Activated T-helper 9 cell treated with anti-CD3 and anti-CD28 coated beads, Interleukin-2, amount 50 U/mL, for 16 hours (primary cell): ENCODE measurements at places on chromosomes 6 and 20.

DNA sequence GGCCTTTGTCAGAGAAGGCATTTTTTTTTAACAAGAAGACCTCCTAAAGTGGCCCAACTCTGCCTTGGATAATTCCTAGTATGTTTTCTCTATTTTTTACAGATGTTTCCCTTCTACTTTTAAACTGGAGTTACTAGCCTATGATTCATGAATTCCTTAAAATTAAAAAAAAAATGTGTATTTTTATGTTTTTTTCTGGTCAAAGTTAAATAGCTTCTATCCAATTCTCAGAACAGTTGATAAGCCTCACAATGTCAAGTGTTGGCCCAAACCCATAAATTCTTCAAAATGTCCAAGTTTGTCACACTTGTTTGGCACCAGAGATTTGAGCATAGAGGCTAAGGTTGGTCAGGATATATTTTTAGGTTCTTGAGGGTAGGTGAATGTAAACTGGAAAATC lies 64.0 kb downstream of the JAG1 start:
- DNase-seq: no peak

GRCh38 chr6:12071064-12071615 lies 59.0 kb downstream of the HIVEP1 start:
- DNase-seq: no peak

- no peak for DNase-seq
Measured at GRCh38 chr20:5065879-5066383, 53.8 kb downstream of the PCNA start.

GRCh38 chr20:46107061-46107460 lies 11.1 kb upstream of the CD40 start:
- no peak for DNase-seq

DNA sequence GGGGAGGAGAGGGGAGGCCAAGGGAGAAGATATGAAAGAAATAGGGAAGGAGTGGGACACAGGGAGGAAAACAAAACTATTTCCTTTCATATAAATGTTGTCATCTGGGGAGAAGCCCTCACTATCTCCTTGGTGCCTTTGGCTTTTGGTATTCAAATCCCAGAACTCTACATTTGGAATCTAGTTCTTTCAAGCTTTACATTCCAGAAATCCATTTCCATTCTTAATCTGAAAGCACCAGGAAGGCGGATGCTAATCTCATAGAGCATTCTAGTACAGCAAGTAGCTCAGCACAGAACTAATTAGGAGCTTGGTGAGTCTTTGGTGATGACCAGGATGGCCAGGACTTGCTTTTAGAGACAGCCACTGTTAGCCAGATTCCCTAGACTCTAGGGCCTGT lies 177.9 kb downstream of the KIF16B start:
- DNase-seq: no peak

DNA sequence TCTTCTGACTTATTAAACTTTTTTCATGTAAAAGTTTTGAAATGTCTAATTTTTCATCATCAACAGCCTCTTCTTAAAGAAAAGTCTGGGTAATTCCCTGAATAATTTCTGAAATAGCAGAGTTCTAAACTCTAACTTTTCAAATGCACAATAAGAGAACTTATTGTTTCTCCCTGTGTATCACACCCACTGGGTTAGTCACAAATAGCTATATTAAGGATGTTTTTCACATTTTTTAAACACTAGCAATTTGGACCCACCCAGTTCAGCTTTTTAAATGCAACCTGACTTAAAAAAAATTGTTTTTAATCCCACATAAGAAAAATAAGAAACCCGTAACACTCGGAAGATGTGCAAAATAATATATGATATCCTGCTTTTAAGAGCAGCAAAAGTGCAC lies 61.4 kb upstream of the UTRN start:
- DNase-seq: no peak

- peak; percentile 78 for DNase-seq
Measured at GRCh38 chr20:50190251-50191064, at the start of gene CEBPB. CEBPB (plus strand) TSS chr20:50190830; CDS start chr20:50191034, 204 bp downstream.

- DNase-seq: no peak
Measured at GRCh38 chr6:28239636-28240035, 12.4 kb downstream of the ZKSCAN4 start.

- no peak for DNase-seq
Measured at GRCh38 chr20:4567170-4567569, 154.5 kb upstream of the PRND start.

GRCh38 chr6:104885518-104886043 lies 25.9 kb upstream of the HACE1 start:
- no peak for DNase-seq

DNA sequence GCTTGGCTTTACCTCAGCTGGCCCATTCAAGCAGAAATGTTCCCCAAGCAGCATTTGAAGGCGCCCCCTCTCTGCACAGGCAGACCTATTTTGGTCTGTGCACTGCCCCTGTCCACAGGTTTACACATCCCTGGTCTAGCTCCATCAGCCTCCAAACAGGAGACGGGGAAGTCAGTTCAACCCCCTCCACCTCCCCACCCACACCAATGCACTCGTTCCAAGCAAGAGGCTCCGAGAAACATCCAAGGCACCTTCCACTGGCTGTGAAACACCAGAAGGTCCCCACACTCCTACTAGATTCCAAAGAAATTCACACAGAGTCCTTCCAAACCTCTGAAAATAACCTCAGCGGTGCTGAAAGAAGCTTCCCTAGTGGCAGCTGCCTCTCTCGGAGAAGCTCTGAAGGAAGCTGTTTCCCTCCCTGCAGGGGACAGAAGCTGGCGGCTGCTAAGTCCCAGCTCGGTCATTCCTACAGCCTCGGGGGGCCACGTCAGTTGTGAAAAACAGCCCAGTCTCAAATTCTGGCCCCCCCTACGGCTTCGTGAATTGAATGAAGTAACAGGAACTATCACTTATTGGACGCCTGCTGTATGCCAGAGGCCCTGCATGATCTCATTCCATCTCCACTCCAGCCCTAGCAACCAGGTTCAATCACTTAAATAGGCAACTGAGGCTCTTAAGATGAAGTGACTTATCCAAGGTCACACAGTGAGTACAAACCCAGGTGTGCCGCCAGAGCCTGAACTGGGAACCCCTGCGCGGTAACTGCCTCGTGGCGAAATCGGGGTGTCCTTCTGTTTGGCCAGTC lies 815 bp downstream of the SPATA2 start:
- DNase-seq: no peak

DNA sequence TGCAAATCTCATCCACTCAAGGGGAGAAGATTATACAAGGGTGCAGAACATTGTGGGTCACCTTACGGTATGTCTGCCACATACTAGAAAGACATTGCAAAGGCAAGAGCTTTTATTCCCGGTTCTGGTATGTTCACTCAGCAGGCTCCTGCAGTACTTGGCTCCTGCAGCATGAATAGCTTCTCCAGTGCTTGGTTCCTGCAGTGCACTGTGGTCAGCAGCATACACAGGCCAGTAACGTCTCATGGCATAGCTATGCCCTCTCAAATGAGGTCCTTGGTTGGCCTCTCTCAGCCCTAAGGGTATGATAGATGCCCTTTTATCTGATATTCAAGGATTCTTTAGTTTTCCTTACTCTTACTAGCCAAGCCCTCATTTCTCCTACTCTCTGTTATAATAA lies 12.6 kb downstream of the TCP11 start:
- no peak for DNase-seq

GRCh38 chr6:84771125-84771755 lies 6.8 kb upstream of the TBX18 start:
- DNase-seq: no peak

DNA sequence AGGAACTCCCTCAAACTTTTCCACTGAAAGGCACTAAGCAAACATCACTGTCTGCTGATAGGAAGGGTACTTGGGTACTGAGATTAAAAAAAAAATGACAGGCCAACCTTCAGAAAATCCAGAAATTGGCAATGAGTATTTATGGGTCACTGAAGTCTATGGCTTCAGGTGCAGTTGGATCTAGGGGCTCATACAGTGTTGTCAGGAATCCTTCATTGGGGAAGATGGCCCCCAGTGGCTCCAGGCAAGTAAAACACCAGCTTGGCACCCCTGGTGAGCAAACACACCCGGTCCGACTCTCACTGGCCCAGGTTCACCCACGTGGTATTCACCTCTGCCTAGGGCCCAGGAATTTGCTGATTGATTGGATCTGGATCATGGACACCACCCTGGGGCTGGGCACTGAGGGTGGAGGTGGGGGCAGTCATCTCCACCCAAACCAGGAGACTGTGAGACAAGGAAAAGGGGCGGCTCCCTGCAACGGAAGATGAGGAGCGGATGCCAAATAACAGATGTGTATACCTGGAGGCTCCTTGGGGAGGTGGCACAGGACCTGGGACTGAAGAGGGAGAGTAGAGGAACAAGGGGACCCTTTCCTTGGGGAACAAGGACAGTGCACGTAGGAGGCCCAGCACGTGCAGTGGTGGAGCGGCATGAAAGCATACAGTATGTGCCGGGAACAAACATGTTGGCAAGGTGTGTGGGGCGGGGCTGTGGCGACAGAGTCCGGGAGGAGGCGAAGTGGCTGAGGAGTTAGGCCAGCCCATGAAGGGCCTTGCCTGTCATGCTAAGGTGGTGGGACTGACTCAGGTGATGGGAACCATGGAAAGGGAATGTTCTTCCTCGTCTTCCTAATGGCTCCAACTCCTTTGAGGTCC lies 4.7 kb downstream of the SLC2A10 start:
- no peak for DNase-seq

GRCh38 chr20:11726026-11726425 lies 191.7 kb upstream of the BTBD3 start:
- no peak for DNase-seq

DNA sequence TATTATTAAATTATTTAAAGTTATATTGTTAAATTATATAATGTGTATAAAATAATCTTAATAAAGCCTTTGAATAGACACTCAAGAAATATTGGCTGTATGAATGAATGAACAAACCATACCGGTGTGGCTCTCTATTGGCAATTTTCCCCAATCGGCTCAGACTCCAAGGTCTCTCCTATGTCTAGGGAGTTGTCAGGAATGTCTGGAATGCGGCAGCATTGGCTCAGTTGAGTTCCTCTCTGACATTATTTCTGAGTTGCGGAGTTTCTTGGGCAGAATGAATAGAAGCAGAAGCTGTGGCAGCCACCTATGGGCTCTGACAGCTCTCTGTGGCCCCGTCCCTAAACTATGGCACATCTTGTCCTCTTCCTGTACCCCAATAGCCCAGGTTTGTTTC lies 111.0 kb downstream of the SOBP start:
- DNase-seq: no peak
